ENCODE measurements at places on chromosomes 4 and X. TPM values are rescaled to one million over a fixed set of nuclear protein-coding genes. Genes with fewer than 3 reads are reported as not detected.

PAGE4 gene
- not detected for total RNA-seq

LANCL3 gene
- 0.26 TPM for total RNA-seq

GRCh38 chr4:104022831-104023230 is 303.0 kb upstream of the TACR3 start:
- DNase-seq: no peak

DNA sequence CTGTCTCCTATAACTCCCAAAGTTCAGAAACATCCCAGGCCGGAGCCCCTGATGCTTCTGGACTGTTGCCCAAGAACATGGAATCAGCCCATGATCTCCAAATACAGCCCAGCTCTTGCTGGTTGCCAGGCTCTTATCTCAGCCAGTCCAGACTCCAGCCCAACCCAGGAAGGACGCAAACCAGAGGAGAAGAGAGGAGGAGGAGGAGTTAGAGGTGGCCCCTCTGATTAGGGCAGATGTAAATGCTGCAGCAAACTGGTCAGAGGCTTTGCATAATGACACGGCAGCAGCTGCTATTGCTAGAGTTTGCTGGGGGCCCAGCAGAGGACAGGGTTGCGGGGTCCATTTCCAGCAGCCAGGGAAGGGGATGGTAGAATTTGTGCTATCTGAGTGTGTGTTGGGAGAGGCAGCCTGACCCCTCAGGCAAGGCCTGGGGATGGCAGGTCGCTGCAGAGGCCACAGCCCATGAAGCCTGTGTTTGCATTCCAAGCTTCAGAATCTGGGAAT is 4.2 kb upstream of the OTUD5 start:
- no peak for DNase-seq

- no peak for DNase-seq
Observed at GRCh38 chr4:7425591-7426468, 8.9 kb downstream of the PSAPL1 start.

TMPRSS11F gene
- not detected for total RNA-seq

DNA sequence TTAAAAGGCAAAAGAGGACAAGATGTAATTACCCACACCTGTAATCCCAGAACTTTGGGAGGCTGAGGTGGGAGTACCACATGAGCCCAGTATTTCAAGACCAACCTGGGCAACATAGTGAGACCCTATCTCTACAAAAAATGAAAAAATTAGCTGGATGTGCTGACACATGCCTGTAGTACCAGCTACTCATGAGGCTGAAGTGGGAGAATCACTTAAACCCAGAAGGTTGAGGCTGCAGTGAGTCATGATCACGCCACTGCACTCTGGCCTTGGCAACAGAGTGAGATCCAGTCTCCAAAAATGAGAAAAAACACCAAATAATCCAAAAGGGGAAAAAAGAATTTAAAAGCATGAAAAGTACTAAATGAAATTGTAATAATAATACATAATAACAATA is 30.8 kb downstream of the NR0B1 start:
- DNase-seq: no peak

GIMD1 gene
- total RNA-seq: 0.22 TPM

MRPL1 gene
- 23.0 TPM for total RNA-seq

DNA sequence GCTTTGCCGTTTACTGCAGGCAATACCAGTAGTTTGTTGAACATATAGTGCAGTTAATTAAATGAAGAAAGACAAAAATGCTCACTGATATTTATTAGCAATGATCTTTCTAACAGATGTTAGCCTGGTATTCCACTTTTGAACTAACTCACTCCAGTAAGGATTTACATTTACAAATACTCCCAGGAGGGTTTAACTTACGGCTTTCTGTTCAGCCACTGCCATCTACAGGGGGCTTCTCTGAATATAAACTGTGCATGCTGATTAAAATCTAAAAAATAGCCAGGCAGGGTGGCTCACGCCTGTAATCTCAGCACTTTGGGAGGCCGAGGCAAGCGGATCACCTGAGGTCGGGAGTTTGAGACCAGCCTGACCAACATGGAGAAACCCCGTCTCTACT is 2.2 kb upstream of the SRD5A3 start:
- no peak for DNase-seq

DNA sequence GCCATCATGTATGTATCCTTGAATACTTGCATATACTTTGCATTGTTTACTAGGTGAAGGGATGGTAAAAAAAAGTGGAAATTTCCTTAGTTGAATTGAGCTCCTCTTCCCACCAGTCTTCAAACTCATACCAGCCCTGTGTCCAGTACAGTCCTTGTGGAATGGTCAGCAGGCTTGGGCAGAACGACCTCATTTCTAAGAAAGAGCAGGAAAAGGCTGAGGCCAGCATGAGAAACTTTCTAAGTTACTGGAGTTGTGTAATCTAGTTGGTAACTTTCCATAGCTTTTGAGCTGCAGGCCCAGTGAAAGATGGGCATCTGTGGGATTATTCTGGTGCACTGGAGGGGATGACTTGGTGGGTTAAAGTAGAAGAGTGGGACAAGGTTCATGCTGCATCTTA is 87.6 kb downstream of the DCUN1D4 start:
- no peak for DNase-seq

ATP10D gene
- total RNA-seq: 4.0 TPM

DNA sequence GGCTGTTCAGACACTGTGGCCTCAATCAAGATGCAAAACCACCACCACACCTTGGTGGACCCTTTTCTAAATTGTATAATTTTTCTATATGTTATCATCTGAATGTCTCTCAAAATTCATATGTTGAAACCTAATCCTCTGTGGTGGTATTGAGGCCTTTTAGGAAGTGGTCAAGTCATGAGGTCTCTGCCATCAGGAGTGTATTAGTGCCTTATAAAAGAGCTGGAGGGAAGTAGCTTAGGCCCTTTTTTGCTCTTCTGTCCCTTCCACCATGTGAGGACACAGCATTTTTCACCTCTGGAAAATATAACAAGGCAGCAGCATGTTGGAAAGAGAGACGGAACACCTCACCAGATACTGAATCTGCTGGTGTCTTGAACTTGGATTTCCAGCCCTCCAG is 30.5 kb upstream of the DKK2 start:
- no peak for DNase-seq

Data from PC-3 (cell line).